ENCODE measurements at places on chromosomes 6 and 20.
A peak's percentile ranks its signal among the peaks of the same experiment; 100 is the strongest.

DNA sequence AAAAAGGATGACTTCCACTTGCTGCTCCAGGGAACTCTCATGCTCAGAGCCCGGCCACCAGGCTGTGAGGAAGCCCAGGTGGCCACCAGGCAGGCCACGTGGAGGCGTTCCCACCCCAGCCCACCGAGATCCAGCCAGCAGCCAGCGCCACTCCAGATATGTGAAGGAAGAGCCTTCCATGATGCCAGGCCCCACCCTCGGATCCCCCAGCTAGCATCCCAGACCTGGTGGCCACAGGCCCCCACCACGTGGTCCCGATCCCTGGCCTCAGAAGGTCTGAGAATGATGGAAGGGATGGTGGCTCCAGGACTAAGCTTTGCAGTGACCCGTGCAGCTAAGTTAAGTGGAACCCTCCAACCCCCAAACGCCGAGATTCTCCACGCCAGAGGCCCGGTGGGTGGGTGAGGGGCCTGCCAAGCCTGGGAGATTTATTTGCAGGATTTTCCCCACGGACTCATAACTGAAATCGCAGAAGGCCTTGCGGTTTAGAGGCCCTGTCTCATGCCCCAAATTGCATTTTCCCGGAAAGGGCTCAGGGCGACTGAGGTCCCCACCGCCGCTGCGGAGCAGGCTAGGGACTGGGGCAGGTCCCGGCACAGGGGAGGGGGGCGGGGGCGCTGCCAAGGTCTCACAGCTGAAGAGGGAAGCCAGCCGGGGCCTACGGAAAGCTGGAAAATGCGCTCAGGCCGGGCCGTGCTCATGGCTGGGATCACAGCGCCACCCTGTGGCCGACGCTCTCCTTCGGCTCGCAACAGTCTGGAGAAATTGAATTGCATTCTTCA, 31.1 kb upstream of the CST7 start:
- peak; percentile 76 for DNase-seq

GRCh38 chr6:25312034-25312620, 33.0 kb downstream of the CARMIL1 start:
- no peak for DNase-seq

DNA sequence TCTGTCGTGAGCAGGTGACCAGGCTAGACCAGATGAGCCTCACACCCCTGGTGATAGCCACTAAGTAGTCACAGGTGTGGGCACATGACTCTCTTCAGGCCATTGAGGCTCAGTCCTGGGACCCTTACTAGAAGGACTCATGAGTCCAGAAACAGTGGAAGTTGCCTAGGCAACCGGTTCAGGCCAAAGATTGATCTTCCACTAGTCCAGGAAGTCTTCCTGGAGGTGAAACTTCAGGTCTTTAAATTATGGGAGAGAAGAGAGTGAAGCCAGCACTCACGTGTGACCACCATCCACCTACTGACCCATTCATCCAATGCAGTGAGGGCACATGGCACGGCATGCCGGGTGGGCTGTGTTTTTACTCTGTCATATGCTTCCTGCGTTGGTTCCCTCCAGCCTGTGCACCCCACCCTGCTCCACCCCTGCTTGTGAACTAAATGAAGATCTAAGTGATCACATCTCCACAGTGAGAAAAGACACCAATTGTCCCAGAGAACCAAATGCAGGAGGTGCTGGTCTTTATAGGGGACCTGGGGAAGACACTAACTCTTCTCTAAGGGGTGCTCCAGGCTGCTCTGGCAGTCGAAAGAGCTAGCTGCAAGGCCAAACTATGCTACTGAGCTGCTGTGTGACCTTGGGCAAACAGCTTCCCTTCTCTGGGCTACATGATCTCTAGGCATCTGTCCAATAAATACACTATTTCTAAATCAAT, 12.5 kb upstream of the STX16 start:
- no peak for DNase-seq

DNA sequence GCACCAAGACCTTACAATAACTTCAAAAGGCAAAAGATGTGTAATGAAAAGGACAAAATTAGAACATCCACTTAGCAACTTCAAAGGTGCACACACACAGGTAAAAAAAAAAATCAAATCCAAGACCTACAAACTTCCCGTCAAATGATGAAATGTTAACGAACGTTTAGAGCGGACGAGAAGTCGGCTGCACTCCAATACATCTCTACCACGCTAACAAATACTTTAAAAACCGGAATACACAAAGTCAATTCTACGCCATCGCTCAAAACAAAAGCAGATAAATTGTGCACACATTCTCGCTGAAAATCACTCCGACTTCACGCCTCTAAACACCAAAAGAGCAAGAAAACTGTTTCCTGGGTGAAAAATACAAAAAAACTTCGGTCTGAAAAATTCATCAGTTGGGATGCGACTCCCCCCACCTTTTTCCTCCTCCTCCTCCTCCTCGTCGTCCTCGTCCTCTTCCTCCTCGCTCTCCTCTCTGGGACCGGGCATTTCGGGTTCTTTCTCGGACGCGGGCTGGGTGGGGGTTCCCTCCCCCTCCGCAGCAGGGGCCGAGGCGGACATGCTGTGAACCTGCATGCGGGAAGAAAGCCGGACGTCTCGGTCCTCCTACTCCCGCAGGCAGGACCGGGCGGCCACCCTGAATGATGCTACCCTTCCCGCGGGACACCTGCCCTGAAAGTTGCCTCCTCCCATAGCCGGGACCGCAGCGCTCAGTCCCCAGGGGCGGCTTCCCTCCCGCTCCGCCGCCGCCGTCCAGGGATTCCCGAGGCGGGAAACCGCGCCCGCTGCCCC, 712 bp downstream of the DEK start:
- DNase-seq = peak; percentile 78

- DNase-seq = no peak
Measured at GRCh38 chr6:13794184-13794583, 20.2 kb downstream of the MCUR1 start.

- DNase-seq = no peak
Measured at GRCh38 chr6:6595952-6596351, 7.4 kb downstream of the LY86 start.

GRCh38 chr20:4563534-4563933, 158.2 kb upstream of the PRND start:
- DNase-seq = no peak

GRCh38 chr6:39184906-39185580, 44.2 kb downstream of the KCNK5 start:
- DNase-seq = no peak

DNA sequence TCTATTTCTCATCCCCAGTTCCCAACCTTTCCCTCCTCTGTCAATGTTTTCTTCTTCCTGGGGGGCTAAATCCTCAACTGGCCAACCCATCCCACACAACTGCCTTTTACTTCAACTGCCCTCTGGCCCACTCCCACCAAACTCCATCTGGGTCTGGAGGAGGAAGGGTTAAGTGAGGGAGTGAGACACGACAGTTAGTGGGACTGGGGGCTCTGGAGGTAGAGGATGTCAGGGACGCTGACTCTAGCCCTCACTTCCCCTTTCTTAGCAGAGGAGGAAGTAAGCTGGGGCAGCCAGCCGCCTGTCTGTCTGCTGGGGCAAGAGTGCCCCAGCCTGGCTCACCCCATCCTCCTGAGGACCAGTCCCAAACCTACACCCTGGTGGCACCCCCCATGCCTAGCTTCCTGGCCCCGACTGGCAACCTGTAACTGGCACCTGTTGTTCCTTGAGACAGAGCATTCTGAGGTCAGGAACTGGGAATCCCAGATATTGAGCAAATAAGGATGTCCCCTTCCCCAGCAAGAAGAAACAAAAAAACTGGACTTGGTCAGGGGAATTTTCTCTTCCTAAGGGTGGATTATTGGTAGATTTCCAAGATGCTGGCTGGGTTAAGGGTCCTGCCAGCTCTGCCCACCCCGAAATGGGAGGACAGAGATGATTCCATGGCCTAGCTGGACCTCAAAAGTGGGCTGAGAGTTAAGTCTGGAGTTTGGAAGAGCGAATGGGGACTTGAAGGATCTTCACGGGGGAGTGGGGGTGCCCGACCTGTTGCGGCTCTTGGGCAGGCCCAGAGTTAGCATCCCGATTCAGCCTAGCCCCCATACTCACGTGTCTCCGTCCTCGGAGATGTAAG, 971 bp downstream of the NFKBIE start:
- DNase-seq = peak; percentile 70

GRCh38 chr6:119207971-119208725, 129.7 kb upstream of the FAM184A start:
- DNase-seq = no peak

GRCh38 chr6:147216915-147217314, 12.7 kb downstream of the STXBP5 start:
- no peak for DNase-seq

DNA sequence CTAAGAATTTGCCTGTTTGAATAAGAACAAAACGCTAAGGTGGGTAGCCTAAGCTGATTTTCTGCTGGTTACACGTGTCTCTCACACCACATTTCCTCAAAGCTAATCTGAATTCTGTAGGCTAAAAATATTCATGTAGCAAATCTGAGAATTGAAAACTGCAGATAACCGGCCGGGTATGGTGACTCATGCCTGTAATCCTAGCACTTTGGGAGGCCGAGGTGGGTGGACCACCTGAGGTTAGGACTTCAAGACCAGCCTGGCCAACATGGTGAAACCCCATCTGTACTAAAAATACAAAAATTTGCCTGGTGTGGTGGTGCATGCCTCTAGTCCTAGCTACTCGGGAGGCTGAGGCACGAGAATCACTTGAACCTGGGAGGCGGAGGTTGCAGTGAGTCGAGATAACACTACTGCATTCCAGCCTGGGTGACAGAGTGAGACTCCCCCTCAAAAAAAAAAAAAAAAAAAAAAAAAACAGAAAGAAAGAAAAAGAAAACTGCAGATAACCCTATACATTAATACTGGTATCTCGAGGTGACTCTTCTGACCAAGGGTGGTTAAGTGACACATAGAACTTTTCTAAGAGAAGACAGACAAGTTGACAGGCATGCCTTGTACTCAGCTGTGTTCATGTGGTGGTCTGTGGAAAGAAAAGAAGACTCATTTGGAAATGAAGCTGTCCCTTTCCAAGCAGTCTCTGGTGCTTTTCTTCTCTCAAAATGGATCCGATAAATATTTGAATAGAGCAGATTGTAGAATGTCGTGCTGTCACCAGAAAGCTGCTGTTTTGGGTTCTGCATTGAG, 24.7 kb upstream of the ASXL1 start:
- DNase-seq = peak; percentile 69

DNA sequence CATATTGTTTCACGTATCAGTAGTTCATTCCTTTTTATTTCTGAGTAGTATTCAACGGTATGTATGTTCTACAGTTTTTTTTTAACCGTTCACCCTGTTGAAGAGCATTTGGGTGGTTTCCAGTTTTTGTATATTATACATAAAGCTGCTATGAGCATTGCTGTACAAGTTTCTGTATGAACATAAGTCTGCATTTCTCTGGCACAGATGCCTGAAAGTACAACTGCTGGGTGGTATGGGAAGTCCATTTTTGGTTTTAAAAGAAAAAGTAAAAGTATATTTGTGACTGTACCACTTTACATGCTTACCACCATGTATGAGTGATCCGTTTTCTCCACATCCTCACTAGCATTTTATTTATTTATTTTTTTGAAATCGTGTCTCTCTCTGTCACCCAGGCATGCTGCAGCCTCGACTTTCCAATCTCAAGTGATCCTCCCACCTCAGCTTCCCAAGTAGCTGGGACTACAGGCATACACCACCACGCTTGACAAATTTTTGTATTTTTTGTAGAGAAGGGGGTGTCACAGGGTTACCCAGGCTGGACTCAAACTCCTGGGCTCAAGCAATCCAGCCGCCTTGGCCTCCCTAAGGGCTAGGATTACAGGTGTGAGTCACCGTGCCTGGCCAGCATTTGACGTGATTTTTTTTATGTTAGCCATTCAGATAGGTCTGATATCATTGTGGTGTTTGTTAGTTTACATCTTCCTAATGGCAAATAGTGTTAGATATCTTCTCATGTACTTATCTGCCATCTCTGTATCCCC, 11.0 kb upstream of the SIM1 start:
- no peak for DNase-seq

DNA sequence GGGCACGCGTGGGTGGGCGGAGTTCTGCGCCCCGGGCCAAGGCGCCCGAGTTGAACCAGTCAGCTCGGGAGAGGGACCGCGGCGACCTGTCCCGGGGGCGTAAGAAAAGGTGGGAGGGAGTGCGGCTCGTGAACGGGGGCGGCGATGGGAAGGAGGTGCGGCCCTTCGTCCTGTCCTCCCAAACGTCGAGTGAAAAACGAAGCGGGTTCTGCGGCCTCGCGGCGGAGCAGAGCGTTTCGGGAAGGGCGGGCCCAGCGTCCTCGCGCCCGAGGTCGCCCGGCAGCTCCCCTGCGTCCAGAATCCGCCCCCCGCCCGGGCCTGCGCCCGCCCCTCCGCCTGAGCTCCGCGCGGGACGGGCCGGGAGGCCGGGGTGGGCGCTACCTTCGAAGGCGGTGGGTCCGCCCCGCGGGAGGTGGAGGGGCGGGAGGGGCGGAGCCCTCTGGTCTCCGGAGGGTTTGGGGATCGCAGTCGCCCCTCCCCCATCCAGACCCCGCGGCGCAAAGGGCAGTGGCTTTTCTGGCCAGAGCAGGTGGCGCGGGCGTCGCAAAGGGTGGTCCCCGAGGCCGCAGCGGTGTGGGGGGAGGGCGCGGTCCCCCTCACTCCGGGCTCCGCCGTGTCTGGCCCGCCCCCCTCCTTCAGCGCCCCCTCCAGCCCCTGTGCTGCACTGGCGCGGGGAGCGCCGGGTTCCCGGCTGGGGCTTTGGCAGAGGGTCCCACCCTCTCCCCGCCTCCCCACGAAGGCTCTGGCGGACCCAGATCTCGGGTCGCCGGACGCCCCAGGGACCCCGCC, 838 bp downstream of the STMN3 start:
- DNase-seq = peak; percentile 76

DNA sequence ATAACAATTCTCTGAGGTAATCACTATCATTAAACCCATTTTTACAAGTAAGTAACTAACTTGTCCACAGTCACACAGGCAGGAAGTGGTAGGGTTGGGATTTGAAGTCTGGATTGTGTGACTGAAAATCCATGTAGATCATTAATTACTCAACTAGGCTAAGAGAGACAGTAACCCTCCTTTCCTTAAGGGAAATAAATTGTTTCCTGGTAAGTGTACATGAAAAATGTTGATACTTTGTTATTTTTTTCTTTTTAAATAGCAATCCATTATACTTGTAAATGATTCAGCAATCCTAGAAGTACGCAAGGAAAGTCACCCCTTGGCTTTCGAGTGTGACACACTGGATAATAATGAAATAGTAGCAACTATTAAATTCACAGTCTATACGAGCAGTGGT, 11.6 kb downstream of the SPACA1 start:
- DNase-seq = no peak

GRCh38 chr6:45504947-45505346, 127.2 kb upstream of the SUPT3H start:
- DNase-seq = no peak

GRCh38 chr6:163712981-163713380, 298.5 kb downstream of the QKI start:
- DNase-seq = no peak

GRCh38 chr20:56766528-56766927, 137.4 kb downstream of the TFAP2C start:
- DNase-seq = no peak

Data from activated CD8-positive, alpha-beta memory T cell treated with anti-CD3 and anti-CD28 coated beads for 24 hours (primary cell).